Left ventricle myocardium superior (tissue), 1 donor: ENCODE measurements at places on chromosomes 7 and 10. TPM values are rescaled to one million over a fixed set of nuclear protein-coding genes. Genes with fewer than 3 reads are reported as not detected.

DLX5 gene
- total RNA-seq: not detected

SLC18A3 gene
- not detected for total RNA-seq

EPDR1 gene
- total RNA-seq: 36.7 TPM

UCMA gene
- not detected for total RNA-seq

APBB1IP gene
- total RNA-seq: 2.8 TPM

CDNF gene
- total RNA-seq: 2.0 TPM

ZNF467 gene
- 7.8 TPM for total RNA-seq

FOXI2 gene
- total RNA-seq: not detected

HKDC1 gene
- not detected for total RNA-seq

HTRA1 gene
- 46.6 TPM for total RNA-seq

HABP2 gene
- total RNA-seq: not detected

OR2A1 gene
- total RNA-seq: not detected

ZCWPW1 gene
- total RNA-seq: 4.2 TPM

GBX1 gene
- total RNA-seq: 1.5 TPM

SPDYE2 gene
- total RNA-seq: not detected

TDRD1 gene
- 2.7 TPM for total RNA-seq

ADCK2 gene
- 10.0 TPM for total RNA-seq

TMEM184A gene
- total RNA-seq: 0.22 TPM

CPVL gene
- 72.6 TPM for total RNA-seq

KEL gene
- 0.27 TPM for total RNA-seq

PPP1R17 gene
- not detected for total RNA-seq

SMO gene
- total RNA-seq: 5.0 TPM

PPIF gene
- 139 TPM for total RNA-seq

CNTNAP2 gene
- 0.22 TPM for total RNA-seq

MACC1 gene
- total RNA-seq: 0.05 TPM

CTTNBP2 gene
- 0.77 TPM for total RNA-seq

NPSR1 gene
- total RNA-seq: not detected

COL26A1 gene
- not detected for total RNA-seq

CFAP69 gene
- 4.2 TPM for total RNA-seq

HMX2 gene
- total RNA-seq: not detected

PON2 gene
- total RNA-seq: 39.9 TPM

GJD4 gene
- not detected for total RNA-seq

AKR1C4 gene
- total RNA-seq: not detected

SEMA4G gene
- 1.6 TPM for total RNA-seq

CNNM1 gene
- 0.10 TPM for total RNA-seq

COL17A1 gene
- total RNA-seq: 0.32 TPM

VGF gene
- total RNA-seq: not detected

ADAM22 gene
- total RNA-seq: 1.7 TPM

CALY gene
- total RNA-seq: not detected

SNCG gene
- total RNA-seq: 21.2 TPM

RASSF4 gene
- total RNA-seq: 93.5 TPM

GARIN1A gene
- 0.97 TPM for total RNA-seq

SPDYE1 gene
- total RNA-seq: not detected

SPDYE2B gene
- not detected for total RNA-seq

NME8 gene
- total RNA-seq: not detected

KNDC1 gene
- 0.20 TPM for total RNA-seq

FAM237B gene
- total RNA-seq: not detected

HMX3 gene
- not detected for total RNA-seq

EIF5AL1 gene
- 0.12 TPM for total RNA-seq
